ENCODE measurements at places on chromosomes 5 and 9.

DNA sequence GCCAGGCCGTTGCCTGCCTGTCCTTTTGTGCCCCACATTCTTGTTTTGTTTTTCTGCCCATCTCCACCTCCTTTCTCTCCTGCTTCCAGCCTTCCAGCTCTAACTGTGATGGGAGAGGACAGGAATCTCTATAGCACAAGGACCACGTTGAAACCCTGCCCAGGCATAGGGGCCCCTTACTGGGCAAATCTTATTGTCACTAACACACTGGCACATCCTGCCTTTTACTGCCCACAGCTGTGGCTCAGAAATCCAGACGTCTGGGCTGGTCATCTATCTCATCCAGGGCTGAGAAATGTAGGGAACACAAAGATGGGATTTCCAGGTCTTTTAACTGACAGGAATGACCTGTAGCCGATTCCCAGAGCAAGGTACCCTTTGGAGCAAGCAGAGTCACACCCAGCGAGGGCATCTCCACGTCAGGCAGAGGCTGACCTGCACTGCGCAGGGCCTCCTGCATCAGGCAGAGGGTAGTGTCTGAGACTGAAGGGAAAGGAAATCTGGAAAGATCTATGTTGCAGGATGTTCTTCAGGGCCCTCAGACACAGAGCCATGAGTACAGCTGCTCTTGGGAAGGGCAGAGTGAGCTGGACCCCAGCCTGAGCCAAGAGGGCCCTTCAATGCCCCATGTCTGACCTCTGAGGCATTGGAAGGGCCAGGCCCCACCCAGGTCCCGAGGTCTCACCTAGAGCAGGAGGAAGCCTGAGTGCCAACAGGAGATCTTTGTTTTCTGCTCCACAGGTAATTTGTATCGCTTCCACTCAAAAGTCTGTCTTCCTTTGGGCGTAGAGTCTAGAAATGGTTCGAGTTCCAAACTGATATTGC lies 278.8 kb downstream of the FSTL4 start:
- DNase-seq: no peak

DNA sequence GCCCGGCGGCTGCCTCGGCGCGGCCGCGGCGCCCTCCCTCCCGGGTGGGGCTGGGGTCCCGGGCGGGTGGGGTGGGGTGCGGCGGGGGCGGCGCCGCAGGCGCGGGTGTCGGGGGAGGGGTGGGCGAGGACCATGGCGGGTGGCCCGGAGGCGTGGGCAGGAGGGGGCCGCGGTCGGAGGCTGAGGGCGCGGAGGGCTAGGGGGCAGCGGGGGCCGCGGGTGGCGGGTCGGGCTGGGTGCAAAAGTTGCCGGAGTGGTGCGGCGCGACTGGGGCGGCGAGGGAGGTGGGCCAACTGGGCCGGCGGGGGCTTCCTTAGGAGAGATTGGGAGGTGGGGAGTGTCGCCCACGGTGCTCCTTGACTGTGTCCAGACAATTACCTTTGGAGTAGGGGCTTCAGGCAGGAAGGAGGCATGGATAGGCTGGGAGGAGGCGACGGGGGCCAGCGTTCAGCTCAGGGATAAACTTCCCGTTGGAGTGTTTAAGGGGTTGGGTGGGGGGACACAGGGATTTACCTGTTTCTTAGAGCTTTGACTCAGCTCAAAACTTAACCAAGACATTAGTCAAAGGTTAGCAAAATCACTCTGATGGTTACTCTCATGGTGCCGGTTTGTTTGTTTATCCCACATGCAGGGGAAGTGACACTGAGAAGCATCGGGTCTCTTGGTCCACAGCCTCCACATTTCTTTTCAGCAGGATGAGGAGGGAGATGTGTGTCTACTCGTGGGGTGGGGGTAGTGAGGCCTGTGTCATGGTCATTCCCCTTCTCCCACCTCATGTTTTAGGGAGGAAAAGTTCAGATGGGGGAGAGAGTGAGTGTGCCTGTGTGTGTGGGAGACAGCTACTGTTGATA lies 859 bp downstream of the CSNK1G3 start:
- DNase-seq: peak; percentile 66

GRCh38 chr9:115016344-115016743 lies 86.0 kb upstream of the TNFSF8 start:
- DNase-seq: no peak

GRCh38 chr9:137390553-137391410 lies 32.2 kb downstream of the EXD3 start:
- no peak for DNase-seq

DNA sequence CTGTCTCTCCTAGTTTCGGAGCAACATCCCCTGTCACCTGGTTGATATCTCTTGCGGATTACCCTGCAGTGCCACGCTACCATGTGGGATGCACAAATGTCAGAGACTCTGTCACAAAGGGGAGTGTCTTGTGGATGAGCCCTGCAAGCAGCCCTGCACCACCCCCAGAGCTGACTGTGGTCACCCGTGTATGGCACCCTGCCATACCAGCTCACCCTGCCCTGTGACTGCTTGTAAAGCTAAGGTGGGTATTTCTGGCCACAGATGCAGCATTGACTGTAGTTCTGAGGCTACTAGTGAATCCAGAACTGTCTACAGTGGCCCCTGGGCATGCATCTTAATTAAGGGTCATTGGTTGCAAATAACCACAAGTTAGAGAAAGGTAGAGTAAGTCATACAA lies 50.8 kb downstream of the AQP7 start:
- no peak for DNase-seq

- DNase-seq: no peak
These were observed 43.2 kb upstream of the UGCG start for GRCh38 chr9:111853450-111853827.

- DNase-seq: no peak
These were observed 3.9 kb downstream of the TBC1D2 start for GRCh38 chr9:98251551-98251950.

- no peak for DNase-seq
These were observed 12.3 kb downstream of the CCNH start for GRCh38 chr5:87400305-87400899.

DNA sequence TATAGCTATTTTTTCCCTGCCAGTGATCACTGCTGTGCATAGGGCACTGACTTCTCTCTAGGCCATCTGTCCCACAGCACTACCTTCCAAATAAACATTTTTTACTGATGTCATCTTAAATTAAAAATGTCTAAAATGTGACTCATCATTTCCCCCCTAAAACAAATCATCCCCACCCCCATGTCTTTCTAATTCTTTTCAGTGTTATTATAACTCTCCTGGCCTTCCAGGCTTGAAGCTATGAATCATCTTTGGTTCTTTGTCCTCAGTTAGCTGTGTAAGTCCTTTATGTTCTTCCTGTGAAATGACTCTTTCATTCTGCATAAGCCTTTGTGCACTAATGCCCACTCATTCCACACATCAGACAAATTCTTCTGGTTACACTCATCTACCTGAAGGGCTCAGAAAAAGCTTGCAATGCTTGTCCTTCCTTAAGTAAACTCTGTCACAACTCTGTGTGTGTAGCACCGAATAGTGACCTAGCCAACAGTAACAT lies 78.1 kb downstream of the CFAP95 start:
- no peak for DNase-seq

GRCh38 chr9:100150214-100150613 lies 51.2 kb downstream of the INVS start:
- no peak for DNase-seq

DNA sequence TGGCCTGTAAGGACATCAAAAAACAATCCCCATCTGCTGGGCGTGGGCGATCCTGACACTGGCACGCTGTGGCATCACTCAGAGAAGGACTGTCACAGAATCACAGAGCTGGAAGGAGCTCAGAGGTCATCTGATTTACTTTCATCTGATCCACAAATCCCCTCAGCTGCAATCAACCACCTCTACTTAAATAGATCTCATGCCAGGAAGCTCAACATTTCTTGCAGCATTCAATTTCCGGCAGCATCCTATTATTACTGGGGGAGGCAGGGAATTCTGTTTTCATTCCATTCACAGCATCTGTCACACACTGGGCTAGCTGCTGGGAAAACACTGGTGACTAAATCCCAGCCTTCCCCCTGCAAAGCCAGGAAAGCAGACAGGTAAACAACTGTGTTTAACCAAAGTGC lies 38.3 kb downstream of the RETREG1 start:
- DNase-seq: no peak

- DNase-seq: no peak
These were observed 65.5 kb upstream of the SYNPO start for GRCh38 chr5:150574818-150575547.

DNA sequence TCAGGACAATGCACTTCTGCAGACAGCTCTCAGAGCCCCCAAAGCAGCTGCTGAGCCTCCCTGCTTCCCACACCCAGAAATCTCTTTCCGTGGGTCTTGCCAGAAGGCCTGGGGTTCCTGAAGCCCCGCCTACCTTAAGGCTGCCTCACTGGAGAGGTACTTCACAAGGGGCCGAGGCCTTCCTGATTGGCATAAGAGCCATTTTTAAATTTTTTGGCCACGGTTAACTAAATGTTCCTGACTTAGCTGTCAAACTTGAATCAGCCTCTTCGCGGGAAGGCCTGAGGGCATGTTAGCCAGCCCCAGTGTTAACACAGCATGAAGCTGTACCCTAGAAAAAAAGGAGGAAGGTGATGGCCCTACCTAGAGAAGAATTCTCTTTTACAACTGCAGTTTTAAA lies 20.7 kb upstream of the EPB41L4B start:
- no peak for DNase-seq

DNA sequence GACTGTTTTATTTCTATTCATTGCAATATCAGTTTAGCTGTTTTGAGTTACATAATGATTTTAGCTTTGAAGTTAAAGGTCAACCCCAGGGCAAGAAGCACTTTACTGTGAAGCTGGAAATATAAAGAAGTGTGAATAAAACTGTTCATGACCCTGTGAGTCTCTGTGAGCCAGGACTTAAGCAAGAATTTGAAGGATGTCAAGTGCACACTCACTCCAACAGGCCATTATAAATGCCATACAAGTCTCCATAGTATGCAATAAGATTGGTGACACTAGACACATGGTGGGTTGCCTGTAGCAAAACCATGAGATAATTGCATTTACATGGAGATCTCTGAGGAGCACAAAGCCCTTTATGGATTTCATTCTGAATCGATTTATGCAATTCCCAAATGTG lies 318.7 kb upstream of the ITGA1 start:
- no peak for DNase-seq

DNA sequence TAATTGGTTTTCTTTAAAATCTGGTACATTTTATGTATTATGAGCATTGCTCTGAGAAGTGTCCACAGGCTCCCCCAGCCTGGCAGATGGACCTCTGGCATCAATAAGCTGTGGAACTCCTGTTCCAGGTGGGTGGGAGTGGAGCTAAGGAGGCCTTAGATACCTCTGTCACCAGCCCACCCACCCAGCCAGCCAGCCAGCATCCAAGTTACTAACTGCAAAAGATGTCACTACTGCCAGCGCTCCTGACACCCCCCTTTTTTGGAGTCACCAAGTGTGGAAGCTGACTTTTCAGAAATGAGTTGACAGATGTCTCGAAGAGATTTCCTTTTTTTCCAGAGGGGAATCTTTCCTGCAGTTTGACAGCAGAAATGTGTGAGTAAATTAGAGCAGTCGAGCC lies 111.2 kb downstream of the GALNT10 start:
- DNase-seq: no peak

DNA sequence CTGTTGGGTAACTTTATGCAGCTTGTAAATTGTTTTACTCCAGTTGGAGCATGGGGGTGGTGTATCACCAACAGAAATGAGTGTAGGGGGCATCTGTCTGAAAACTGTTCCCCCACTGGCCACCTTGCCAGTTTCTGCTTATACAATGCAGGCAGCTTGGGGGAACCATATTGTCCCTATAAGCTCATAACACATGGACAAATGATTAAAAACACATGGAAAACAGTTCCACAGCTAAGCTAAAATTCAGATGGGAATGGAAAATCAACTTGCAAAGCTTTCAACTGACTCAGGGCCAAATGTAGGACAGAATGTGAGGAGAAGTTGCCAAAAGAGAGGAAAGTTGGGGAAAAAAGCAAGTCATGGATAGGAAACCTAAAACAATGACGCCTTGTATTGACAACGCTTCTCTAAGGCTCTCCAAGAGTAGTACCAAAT lies 7.9 kb upstream of the CER1 start:
- no peak for DNase-seq

- no peak for DNase-seq
These were observed 54.1 kb upstream of the FSD1L start for GRCh38 chr9:105393576-105394344.

- DNase-seq: no peak
These were observed 8.8 kb upstream of the BOD1 start for GRCh38 chr5:173625261-173625660.

Data from nephron progenitor cell (in vitro differentiated cells).